ENCODE measurements at places on chromosomes 12 and 14.

- peak; percentile 53 for DNase-seq
Measured at GRCh38 chr14:23102801-23103200, 2.0 kb downstream of the CIROP start.

DNA sequence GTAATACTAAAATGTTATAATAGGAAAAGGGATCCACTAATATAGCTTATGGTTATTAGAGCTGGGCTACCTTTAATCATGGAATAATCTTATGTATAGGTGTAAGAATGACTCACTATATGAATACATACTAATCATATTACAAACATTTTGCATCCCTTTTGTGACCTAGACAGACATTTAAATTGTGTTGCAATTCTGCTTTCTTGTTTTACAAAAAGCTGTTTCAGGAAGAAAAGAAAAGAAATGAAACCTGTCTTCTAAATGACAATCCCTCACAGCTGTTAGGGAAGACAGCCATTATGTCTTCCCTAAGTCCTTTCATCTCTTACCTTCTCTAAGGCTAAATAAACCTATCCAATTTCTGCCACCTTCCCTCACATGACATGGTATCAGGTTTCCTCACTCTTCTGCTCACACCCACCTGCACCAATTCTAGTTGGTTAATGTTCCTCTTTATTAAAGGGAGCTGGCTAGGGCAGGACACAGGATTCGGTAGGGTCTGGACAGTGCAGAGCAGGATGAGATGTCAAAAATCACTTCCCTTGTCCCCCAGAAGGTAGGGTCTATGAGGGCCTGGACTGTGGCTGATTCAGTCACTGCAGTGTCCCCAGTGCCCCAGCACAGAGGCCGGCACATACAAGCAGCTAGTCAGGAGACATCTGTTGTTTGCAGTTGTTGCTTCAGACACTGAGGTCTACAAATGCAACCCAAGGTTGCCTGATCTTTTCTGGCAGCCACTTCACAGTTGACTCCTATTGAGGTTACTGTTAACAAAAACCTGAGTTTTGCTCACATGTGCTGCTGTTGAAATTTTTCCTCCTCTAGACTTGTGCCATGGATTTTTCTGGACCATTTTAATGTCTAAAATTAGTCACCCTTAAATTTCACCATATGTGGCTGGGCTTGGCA is 3.7 kb downstream of the DHRS7 start:
- no peak for DNase-seq

DNA sequence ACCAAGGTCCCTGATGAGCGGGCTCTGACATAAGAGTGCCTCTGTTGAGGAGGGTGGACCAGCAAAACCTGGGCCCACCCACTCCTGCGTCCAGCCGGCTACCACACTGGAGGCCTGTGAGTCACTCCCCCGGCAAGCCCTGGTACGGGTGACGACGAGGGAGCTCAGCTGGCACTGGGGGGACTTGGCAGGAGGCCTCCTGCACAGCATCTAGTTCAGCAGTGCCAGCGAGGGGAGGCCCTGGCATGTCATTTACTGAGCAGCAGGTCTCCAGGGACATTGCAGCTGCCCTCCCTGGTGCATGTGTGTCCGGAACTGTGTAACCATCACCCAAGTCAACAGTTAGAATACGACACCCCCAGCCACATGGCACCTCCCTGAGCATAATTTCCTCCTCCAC is 24.4 kb downstream of the CD9 start:
- DNase-seq, result peak; percentile 94

DNA sequence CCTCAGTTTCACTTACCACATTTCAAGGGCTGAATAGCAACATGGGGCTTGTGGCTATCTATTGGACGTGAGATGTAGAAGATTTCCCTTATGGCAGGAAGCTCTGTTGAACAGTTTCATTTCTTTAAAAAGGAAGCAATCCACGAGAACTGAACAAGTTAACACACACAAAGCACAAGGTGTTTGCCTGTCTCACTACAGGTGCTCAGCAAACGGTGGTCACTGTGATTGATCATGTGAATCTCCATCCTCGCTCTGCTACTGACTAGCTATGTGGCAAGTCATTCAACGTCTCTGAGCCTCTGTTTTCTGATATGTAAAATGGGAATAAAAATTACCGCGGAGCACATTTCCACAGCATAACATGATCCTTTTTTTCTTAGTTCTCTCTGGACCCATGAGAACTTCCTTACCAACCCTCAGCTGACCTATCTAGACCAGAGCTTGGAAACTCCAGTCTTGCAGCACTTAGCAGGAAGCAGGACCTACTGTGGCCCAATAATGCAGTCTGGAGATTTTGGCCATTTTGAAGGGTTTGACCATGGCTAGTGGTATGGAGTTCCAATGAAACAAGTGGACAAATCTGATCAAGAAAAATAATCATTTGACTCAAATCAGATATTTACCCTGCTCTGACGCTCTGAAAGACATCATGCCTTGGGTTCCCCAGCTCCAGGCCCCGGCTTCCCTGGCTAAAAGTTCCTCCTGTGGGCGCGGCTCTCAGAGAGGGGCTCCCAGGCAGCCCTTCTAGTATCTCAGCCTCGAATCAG is 278.8 kb downstream of the ZFP36L1 start:
- DNase-seq, result no peak

DNA sequence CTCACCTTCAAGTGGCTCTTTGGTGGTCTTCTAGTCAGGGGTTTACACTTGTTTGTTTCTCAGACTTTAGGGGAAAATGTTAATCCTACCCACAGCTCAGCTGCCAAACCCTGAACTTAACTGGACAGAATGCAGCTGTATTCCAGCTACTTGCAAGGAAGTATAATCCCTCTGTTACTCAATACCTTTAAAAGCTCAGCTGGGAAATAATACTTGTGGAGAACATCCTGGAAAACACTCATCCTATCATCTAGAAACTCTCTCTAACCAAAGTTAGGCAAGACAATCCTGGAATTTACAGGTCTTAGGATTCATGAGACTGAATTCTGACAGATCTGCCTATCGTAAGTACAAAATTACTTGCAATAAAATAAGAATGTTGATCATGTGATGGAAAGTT is 404.1 kb downstream of the ADAMTS20 start:
- DNase-seq, result no peak

DNA sequence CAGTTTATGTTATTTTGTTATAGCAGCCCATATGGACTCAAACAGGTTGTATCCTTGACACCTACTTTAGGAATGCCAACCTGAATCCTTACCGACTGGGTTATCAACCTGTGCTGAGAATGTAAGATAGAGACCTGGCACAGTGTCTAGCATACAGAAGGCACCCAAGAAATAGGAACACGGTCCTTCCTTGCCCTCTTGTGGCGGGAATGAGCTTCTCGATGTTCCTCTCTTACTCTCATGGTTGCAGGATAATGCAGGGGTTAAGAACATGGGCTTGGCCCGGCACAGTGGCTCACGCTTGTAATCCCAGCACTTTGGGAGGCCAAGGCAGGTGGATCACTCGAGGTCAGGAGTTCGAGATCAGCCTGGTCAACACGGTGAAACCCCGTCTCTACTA is 6.5 kb downstream of the C12orf43 start:
- no peak for DNase-seq

DNA sequence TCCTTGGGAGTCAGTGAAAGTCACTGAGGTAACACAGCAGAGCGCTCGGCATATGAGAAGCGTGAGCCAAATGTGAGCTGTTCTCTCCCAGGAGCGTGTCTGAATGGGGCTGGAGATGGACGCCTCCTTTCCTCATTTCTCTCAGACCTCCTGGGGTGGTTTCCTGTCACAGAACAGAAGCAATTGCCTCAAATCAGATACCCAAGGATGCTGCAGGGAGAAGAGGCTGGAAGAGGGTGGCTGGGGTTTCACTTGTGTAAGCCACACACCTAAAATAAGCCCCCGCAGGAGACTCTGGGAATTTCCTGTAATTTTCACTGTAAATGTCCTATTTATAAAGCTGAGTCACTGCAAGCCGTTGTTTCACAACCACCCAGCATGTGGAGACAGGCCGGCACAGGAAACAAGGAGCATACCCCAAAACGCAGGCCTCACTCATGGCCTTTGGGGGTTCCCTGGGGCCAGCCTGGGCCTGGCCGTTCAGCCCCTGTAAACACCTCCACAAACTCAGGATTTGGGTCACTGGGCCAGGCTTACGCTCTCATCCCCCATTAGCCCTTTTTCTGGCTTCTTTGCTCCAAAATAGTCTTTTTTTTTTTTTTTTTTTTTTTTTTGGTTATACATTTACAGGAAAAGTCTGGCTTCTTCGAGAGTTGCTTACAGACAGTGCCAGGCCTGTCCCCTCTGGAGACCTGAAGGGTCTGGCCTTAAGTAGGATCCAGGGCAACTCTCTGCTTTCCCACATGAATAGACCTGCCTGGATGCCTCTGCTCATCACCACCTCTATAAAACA is 55.3 kb downstream of the VCPKMT start:
- peak; percentile 84 for DNase-seq

DNA sequence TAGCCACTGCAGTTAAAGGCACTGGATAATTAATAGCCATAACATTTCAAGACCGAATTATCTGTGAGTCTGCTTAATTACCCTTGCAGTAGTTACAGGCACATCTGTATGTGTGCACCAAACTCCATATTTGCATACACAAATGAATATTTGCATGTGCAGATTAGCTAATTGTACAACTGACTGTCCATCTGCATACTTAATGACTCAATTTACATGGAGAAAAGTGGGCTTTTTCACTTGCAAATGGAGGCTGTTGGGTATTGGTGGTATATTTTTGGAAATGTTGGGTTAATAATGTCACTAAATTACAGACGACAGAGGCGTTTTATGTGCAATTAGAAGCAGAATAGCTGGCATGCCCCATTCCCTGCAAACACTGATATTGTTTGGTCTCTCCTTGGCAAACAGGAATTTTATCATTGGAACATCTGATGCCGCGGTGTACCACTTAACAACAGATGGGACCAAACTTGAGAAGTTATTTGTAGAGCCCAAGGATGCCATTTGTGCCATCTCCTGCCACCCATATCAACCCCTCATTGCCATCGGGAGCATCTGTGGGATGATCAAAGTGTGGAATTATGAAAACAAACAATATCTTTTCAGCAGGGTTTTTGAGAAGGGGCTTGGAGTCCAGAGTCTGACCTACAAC is 39.6 kb downstream of the CFAP251 start:
- DNase-seq, result no peak

DNA sequence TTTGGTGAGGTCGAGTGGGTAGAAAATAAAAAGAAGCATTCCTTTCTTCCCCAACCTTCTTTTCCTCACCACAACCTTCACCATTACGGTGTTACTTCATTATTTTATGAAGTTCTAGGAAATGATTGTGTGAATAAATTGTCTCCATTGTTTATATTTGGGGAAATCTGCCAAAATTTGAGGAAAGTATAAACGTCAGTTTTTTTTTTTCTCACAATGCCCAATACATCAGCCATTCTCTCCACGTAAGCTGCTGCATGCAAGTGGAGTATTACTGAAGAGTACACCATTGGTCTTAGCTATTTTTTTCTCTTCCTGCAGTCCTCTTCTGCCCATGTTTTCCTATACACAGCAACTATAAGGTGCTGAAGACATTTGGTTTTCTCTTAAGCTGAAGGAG is 9.1 kb upstream of the POLR3B start:
- DNase-seq, result no peak

- no peak for DNase-seq
Measured at GRCh38 chr12:18470251-18470650, 208.9 kb downstream of the PIK3C2G start.

- DNase-seq, result no peak
Measured at GRCh38 chr12:48482930-48483329, 632 bp downstream of the C12orf54 start.

- DNase-seq, result no peak
Measured at GRCh38 chr12:21551841-21552465, 25.9 kb downstream of the SPX start.
